ENCODE measurements at places on chromosomes 4 and X.

- H3K4me3 ChIP-seq, result no peak overlapping the region
- no peaks in the 10 kb centered on the region for H3K36me3 ChIP-seq
- H3K4me1 ChIP-seq, result peaks cover 29% of the 10 kb centered on the region
- peak overlapping the region; percentile 93 for H3K27ac ChIP-seq
- no peaks in the 10 kb centered on the region for H3K27me3 ChIP-seq
Measured at GRCh38 chrX:119427024-119427794, 28.1 kb downstream of the SLC25A43 start.

DNA sequence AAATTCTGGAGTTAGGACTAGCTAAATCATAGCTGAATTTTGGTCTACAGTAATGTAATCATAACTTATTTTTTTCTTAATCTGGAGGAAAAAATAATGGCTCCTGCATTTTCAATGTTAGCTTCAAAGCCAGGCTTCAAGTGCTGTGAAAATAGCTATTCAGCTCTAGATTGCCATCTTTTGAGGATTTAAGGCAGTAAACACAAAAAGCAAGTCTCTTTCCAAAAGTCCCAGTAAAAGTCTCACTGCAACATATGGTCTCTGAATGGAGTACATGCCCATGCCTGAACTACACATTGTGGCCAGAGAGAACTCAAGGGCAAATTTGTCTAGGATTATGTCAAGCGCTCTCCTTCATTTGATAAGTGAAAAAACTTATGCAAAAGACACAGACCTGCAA, 720.9 kb downstream of the FSTL5 start:
- no peaks in the 10 kb centered on the region for H3K36me3 ChIP-seq
- H3K27ac ChIP-seq, result no peak overlapping the region
- no peaks in the 10 kb centered on the region for H3K4me1 ChIP-seq
- H3K4me3 ChIP-seq, result no peak overlapping the region

DNA sequence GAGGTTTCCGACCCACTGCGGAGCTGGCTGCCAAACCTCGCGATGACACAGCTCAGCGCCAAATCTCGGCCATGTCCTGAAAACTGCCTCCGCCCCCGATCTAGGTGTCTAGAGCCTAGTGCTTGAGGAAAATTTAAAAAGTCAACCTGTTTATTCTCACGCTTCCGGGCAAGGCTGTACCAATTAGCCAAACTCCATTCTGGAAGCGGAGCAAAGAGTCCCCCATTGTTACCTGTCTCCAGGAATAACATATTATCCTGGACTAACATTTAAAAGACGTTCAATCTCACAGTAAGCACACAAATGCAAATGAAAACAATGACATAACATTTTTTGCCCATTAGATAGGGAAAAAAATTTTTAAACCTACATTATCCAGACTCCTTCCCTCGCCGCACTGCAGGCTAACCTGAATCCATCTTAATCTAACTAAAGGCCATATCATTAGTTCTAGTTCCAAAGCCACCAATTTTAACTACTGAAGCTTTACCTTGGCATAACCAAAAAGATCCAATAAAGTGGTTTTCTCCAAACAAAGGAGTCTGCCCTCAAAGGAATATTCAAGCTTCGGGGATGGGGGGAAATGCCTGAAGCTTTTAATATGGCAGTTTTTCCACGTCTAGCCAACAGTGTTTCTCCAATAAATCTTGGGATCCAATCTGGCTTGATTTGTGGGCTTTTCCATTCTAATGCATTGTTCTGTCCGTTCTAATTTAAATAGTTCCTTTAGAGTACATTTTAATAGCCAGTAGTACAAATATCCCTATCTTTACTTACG, 1.9 kb downstream of the HUWE1 start:
- no peaks in the 10 kb centered on the region for H3K27me3 ChIP-seq
- H3K36me3 ChIP-seq, result peaks cover 26% of the 10 kb centered on the region
- DNase-seq, result no peak
- H3K4me1 ChIP-seq, result peaks cover 24% of the 10 kb centered on the region

DNA sequence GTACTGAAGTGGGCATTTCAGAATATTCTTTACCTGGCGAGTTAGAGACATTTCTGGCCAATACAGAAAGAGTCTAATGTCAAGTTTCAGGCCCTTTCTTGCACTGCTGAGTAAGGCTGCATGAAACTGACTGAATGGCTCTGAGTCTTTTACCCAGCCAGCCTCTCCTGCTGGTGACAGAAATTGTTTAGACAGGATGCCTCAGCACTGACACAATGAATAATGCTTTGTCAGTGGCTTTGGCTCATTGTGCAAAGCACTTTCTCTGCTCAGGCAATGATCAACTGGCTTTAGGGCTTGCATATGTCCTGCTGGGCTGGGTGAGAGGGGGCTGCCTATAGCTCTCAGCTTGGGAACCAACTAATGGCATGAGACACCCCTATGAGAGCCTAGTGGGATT, 45.5 kb downstream of the CLNK start:
- H3K36me3 ChIP-seq, result no peaks in the 10 kb centered on the region
- H3K27ac ChIP-seq, result no peak overlapping the region
- DNase-seq, result no peak
- H3K27me3 ChIP-seq, result no peaks in the 10 kb centered on the region

GRCh38 chr4:143417679-143418403, 81.2 kb downstream of the GAB1 start:
- DNase-seq, result no peak
- H3K27ac ChIP-seq, result no peak overlapping the region
- H3K27me3 ChIP-seq, result peaks cover 2% of the 10 kb centered on the region

Measured in DND-41 (cell line).